ENCODE measurements at places on chromosomes 12 and 14.

DNA sequence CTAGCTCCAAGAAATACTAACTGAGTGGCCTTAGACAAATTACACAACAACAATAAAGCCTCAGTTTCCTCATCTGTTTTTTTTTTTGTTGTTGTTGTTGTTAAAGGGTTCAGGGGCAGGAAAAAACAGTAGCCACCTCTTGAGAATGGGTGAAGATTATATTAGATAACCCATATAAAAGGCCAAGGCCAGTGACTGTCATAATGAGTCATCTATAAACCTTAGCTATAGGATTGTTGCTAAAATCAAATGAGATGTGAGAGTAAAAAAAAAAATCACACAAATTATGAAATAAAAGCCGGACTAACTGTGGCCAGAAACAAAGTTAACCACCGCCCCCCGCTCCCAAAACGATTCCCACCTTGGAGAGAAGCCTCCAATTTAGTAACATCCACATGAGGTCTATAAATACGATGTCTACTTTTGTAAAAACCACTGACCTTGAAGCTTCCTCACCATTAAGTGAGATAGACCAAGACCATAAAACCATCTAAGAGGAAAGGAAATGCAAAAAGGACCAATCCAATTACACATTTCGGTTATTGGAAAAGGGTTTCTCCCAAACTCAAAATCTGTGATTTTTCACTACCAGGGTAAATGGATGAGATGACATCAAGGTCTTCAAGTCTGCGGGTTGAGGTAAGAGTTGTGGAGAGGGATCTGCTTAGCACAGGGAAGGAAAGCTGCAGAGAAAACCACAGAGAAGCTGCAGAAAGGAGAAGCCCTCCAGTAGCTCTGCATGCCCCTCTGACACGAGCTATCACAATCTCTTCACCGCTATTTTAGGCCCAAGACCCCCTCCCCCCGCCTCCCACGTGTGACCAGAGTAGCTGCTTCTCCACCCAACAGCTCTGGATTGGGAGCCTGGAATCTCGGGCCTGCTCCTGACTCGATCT lies 1.0 kb downstream of the NAA25 start:
- no peak for DNase-seq

- DNase-seq, result no peak
Measured at GRCh38 chr12:15429262-15429661, 107.0 kb downstream of the PTPRO start.

GRCh38 chr14:47744155-47744554 lies 68.8 kb upstream of the MDGA2 start:
- no peak for DNase-seq

DNA sequence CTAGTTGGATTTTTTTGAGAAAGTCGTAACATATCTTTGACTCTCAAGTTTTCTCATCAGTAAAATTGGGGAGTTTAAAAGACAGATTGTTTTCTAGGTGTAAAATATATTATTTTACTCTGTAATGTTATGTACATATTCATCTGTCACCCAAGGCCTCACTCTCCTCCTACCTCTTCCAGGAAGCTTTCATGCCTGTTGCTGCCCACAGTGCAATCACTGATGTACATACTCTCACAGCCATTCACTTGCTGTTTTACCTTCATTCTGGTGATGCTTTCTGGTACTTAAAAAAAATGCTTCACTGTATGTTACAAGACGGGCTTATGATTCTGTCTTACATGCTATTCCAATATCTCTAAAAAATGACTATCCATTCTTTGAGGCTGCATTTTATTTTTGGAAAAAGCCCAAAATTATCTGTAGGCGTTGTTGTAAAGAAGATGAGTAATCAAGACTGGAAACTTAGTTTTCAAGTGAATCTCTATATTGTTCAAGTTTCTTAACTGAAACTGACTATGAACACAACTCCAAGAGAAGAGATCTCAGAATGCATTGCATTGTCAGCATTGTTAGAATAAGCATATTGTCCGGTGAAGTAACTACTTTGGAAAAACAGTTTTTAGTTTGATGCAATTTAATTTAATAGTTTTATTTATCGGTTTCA lies 82.5 kb downstream of the LMO3 start:
- no peak for DNase-seq

DNA sequence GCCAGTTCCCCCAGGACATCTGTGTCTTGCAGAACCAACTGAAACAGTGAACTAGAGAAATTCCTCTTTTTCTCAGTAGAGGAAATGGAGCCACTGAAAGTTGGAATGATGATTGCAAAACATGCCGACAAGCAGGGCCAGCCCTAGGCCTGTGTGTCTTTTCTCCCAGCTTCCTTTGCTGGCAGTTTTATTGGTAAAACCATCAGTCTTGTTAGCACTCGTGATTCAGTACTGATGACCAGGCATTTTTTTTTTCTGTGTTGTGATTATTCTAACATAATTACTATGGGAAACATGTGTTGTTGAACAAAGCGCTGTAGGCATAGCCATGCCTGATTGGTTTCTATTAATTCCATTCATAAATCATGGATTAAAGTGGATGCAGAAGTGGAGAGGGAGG lies 620.7 kb downstream of the AACS start:
- no peak for DNase-seq

DNA sequence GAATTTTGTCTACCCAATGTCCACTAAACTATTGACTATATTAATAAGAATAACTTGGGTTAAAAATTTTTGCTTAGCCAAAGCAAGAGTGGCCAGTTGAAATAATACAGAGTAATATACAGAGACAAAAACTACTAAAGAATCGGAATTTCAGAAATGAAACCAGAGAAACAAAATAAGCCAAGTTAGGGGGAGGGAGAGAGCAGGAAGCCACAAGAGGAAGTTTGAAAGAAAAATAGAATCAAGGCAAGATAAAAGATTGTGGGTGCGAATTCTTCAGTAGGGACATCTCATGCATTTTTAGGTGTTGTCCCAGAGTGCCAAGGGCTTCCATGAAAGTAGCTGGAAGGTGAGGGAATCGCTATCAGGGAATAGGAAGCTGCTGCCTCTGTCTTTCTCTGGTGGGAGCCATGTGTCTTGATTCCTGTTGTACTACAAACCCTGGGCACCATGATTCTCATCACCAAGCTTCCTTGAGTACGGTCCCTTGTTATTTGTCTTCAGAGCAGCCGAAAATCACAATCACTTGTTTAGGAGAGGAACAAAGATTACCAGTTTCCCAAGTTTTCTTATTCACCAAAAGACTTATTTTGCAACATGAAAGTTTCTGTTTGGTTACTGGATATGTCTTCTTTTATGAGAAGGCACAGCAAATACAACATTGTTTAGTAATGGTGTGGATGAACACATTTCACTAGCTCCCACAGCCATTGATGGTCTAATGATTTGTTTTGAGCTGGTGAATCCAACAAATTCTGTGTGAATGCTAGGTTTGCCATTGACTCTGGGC lies 16.7 kb downstream of the NEUROD4 start:
- no peak for DNase-seq

- DNase-seq, result peak; percentile 9
Measured at GRCh38 chr14:98926146-98926545, 345.9 kb downstream of the BCL11B start.

- no peak for DNase-seq
Measured at GRCh38 chr12:7113389-7113871, 4.4 kb upstream of the C1RL start.

- no peak for DNase-seq
Measured at GRCh38 chr12:70444903-70445302, 78.8 kb downstream of the KCNMB4 start.

DNA sequence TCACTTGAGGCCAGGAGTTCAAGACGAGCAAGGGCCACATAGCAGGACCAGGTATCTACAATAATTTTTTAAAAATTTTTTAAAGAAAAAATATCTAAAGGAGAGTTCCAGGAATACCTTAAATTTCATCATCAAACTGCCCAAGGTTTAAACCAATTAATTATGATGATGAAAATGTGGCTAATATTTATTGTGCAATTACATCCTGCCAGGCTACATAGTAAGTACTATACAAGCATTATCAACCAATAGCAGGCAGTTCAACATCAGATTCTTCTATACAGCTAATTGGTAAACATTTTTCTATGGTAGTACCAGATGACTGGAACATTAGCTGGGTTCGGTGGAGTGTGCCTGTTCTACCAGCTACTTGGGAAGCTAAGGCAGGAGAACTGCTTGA lies 24.4 kb downstream of the DENND5B start:
- no peak for DNase-seq

- no peak for DNase-seq
Measured at GRCh38 chr12:47811072-47811396, 8.7 kb downstream of the HDAC7 start.

- no peak for DNase-seq
Measured at GRCh38 chr14:101630056-101630965, 69.0 kb downstream of the DIO3 start.

DNA sequence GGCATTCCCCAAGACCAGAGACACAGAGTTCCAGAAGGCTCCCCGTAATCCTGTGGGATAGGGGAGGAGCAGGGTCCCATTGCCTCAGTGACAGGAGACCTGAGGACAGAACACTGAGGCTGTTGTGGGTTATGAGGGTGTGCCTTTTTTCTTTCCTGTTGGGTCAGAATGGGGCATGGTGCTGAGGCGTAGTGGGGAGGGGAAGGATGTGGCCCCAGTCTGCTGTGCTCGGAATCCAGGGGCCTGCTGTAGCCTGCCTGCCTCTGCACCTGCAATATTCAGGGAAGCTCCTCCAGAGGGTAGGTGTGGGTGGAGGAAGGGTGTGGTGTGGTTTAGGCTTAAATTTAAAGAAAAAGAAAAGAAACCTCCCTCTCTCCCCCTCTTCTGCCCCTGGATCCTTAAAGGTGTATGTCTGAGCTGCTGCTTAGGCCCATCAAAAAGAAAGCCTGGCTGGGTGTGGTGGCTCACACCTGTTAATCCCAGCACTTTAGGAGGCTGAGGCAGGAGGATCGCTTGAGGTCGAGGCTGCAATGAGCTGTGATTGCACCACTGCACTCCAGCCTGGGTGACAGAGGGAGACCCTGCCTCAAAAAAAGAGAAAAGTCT lies 18.7 kb downstream of the PLEKHG3 start:
- no peak for DNase-seq
